Activated T-cell treated with anti-CD3 and anti-CD28 coated beads for 4 hours (primary cell): ENCODE measurements at places on chromosomes 2 and 18.

- no peak for DNase-seq
These were observed 28.7 kb upstream of the CCDC150 start for GRCh38 chr2:196610796-196611195.

DNA sequence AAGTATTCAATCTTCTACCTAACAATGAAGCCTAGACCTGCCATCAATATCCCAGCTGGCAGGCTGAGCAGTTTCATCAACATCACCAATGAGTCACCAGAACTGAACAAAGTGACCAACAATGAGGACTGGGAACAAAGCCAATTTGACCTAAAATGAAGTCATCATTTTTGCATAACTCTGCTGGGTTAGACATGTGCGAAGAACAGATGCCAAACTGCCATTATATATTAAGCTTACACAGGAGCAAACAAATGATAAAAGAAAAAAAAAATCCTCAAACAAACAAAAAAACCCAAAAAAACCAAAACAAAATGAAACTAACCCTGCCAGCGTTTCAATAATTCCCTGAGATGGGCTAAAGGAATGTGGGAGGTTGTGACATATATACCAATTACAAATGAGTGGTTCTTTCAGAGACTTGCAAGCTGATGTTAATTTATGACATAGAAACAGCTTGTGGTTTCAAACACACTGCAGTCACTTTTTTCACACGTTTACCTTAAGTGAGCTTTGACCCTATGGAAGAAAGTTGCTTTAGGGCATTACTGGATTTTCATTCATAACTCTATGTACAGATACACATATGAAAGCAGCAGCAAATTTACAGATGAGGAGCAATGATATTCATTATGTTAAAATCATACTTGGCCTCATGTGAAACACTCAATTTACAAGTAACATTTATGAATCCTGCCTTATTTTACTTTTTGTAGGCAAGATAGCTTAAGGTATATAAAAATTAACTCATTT lies 56.9 kb upstream of the CCDC141 start:
- no peak for DNase-seq

DNA sequence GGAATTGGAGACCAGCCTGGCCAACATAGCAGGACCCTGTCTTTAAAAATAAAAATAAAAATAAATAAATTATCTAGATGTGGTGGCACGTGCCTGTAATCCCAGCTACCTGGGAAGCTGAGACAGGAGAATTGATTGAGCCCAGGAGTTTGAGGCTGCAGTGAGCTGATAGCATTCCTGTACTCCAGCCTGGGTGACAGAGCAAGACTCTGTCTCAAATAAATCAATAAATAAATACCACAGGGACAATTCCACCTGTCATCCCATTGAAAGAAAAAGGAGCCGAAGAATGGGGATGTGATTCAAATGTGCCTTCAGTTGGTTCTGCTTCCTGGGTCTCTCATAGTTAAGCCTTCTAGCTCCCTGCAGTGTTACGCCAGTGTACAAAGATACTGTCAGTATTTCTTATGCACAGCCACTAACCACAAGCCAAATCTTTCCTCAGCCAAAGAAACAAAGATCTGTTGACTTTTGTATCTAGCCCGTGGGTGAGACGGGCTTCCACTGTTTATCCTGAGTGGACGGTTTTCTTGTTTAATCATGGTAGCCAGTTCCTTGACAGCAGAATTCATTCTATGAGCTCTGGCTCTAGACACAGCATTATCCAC lies 12.6 kb downstream of the LGALSL start:
- no peak for DNase-seq

DNA sequence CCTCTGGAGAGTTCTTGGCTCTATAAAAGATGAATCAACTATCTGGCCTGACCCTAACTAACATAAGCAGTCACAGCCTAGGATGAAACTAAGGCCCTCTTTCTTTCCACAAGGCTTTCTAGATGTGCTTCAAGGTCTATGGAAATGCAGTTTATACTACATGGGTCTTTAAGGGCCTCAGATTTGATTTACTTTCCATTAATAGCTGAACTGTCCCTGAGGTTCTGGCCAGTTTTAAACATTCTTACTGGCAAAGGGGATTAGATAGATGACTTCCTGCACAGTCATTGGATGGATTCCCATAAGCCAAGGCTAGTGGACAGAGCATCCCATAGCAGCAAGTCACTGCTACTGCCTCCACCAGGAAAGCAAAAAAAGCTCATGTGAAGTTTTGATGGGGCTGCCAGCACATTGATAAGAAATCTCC lies 38.1 kb upstream of the LCLAT1 start:
- no peak for DNase-seq

GRCh38 chr2:15964936-15965563 lies 24.7 kb downstream of the MYCN start:
- DNase-seq: no peak

GRCh38 chr18:61554117-61554776 lies 221.0 kb downstream of the CDH20 start:
- DNase-seq: no peak

DNA sequence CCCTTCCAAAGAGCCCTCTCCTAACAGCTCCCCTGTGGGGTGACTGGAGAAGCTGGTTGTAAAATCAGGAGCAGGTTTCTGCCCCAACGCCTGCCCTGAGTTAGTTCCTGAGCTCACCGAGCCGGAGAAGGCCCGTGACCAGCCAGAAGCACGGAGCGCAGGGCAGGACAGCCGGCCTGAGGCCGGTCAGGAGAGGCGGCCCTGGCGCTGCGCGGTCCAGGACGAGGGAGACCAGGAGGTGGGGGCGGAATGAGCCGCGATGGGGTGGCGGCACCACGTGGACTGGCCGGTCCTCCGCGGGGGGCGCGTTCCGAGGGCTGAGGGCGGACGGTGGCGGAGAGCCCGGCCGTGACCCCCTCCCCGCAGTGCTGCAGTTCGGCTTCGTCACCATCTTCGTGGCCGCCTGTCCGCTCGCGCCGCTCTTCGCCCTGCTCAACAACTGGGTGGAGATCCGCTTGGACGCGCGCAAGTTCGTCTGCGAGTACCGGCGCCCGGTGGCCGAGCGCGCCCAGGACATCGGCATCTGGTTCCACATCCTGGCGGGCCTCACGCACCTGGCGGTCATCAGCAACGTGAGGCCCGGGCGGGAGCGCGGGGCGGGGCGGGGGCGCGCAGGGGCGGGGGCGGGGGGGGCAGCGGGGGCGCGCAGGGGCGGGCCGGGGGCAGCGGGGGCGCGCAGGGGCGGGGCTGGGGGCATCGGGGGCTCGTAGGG lies 29.0 kb downstream of the ANO7 start:
- no peak for DNase-seq
